ENCODE measurements at places on chromosomes 6 and 20.

GRCh38 chr6:100488244-100488643 is 23.5 kb upstream of the SIM1 start:
- no peak for DNase-seq

DNA sequence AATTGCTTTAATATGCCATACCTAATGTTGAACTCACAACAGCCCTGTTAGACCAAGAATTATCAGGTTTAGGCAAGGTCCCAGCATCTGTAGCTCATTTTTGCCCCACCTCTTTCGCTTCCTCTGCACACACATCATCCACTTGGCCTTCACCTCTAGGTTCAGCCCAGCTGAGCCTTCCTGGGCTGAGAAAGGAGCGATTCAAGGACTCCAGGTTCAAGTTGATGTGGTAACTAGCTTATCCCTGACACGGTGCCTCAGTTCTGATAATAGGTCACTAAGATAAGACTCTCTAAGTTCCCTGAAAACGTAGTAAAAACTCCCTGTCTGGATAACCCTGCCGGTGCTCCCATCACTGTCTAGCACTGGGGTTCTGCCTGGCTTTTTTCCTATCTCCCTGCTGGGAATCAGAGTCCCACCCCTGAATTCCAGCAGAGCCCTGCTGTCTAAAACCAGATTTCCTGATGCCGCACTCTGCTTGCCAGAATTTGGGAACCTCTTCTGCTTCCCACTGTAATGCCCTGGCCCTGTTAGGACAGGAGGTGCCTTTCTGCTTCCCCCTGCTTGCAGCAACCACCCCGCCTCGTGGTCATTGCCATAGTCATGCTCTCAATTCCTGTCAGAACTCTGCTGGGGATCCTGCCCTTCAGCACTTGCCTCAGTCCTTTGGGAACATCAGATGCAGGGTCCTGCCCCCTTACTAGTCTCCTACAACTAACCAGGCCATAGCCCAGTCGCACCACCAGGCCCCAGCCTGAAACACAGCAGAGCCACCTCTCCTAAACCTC is 47.6 kb downstream of the ALDH8A1 start:
- DNase-seq = no peak

DNA sequence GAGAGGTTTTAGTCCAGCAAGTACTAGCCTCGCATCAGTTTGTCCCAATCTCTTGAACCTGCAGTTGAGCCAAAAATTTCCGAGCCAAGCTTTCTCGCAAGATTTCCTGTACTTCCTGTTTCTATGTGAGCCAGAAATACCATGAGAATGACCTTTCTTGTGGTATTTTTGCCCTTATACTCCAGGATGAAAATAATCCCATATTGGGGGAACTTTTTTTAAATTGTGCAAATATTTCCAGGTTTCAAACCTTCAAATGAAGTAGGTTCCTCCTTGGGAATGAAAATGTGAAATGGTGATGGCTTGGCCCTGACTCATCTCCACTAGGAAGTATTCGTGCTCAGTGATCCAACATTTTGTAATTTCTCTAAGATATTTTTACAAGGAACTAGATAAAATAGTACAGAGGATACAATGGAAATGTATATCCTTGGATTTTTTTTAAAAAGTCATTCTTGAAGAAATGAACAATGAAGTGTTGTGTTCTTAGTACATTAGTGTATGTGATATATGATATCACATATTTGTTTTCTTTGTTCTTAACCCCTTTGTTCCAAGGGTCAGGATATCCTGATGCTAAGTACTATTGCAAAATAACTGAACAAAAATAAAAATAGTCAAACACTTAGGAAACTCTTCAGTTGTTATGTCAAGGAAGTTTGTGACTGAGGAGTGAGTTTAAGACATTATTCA is 184.0 kb downstream of the PDE7B start:
- no peak for DNase-seq

- peak; percentile 80 for DNase-seq
Observed at GRCh38 chr6:159540152-159540551, 152.9 kb downstream of the SOD2 start.

GRCh38 chr6:36976007-36976264 is 10.1 kb downstream of the MTCH1 start:
- no peak for DNase-seq

GRCh38 chr6:27650620-27651370 is 177.9 kb upstream of the ZNF184 start:
- peak; percentile 70 for DNase-seq

GRCh38 chr6:130838951-130839350 is 11.7 kb downstream of the SMLR1 start:
- no peak for DNase-seq

DNA sequence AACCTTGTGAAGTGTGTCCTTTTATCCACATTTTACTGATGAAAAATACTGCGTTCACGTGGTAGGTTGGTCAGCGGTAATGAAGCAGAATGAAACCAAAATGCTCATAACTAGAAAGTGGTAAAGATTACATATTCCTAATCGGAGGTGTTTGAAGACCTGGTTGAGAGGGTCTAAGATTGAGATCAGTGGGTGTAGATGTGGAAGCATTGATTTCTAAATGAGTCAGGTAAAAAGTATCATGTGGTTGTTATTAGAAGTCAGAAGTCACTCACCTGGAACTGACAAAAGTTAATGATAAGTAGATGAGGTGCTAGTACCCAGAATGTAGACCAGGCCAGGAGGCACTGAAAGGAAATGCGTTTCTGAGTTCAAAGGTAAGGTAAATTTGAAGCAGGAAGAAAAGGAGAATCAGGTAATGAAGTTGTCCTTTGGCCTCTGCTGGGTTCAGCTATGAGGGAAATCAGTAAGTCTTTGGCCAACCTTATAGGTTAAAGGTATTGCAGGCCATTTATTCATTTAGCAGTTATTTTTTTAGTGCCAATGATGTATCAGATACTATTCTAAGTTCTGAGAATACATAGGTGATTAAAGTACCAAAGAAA is 31.2 kb downstream of the FAM83B start:
- no peak for DNase-seq

GRCh38 chr6:141260627-141261015 is 872.1 kb upstream of the GJE1 start:
- no peak for DNase-seq

DNA sequence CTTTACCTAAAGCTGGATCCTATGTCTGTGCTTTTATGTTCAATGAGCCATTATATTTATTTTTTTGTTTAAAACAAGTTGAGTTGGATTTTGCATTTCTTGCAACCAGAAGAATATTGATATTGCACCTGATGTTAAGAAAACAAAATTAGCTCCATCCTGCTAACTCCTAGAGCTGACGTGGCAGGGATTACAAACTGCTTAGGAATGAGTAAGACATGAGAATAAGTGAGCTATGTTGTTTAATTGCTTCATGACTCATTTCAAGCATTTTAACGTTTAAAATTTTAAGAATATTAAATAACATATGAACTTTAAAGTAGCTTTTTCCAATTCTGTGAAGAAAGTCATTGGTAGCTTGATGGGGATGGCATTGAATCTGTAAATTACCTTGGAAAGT is 663.5 kb downstream of the EPM2A start:
- DNase-seq = no peak

- DNase-seq = no peak
Observed at GRCh38 chr6:15073344-15073789, 172.5 kb upstream of the JARID2 start.

DNA sequence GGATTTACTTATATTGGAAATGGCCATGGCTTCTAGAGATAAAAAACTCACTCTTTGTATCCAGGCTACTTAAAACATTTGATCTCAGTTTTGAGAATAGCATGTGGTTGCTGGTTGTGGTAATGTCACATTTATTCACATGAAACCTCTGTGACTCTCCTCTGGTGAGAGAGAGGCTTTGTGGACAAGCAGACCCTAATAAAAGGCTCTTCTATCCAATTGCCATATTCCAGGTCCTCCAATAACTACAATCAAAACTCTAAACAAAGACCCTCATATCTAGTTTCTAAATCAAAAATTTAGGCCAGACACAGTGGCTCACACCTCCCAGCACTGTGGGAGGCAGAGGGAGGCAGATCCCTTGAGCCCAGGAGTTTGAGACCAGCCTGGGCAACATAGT is 176.3 kb upstream of the LAMP5 start:
- no peak for DNase-seq

DNA sequence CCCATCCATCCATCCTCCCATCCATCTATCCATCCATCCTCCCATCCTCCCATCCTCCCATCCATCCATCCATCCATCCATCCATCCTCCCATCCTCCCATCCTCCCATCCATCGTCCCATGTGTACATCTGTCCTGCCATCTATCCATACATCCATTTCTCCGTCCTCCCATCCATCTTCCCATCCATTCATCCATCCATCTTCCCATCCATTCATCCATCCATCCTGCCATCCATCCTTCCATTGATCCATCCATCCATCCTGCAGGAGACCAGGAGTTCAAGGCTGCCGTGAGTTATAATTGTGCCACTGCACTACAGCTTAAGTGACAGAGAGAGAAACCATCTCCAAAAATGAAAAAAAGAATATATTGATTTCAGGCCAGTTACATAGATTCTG is 356.5 kb downstream of the CDH26 start:
- no peak for DNase-seq

GRCh38 chr20:51001430-51002265 is 21.3 kb downstream of the KCNG1 start:
- no peak for DNase-seq

GRCh38 chr6:87645080-87645479 is 55.1 kb downstream of the ORC3 start:
- no peak for DNase-seq

GRCh38 chr6:31096215-31096614 is 16.2 kb downstream of the C6orf15 start:
- no peak for DNase-seq

DNA sequence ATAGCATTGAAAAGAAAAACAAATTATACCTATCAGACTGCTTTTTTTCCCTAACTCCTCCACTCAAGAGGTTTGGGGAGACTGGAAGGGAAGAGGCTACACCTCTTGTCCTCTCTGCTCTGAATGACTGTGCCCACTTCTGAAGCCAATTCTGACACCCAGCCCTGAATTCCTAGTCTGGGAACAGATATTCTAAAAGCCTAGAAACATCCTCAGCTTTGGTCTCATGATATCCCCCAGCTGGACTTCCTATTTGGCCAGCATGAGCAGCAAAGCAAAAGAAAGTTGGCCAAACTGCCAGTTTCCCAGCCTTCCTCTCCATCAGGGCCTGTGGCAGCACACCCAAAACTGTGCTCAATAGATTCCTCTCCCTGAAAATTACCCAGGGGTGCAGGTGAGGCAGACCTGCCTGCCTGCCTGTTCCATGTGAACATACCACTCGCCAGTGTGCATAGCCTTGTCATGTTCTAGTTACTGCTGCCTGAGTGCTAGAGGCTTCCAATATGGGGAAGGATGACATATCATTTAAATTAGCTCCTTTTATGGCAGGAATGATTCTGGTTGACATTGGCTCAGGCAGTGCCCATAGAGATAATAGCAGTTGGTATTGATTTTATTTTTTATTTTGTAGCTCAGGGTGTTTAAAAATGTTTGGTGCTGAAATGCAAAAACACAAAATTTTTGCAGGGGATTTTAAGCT is 152.1 kb upstream of the RIN2 start:
- no peak for DNase-seq

DNA sequence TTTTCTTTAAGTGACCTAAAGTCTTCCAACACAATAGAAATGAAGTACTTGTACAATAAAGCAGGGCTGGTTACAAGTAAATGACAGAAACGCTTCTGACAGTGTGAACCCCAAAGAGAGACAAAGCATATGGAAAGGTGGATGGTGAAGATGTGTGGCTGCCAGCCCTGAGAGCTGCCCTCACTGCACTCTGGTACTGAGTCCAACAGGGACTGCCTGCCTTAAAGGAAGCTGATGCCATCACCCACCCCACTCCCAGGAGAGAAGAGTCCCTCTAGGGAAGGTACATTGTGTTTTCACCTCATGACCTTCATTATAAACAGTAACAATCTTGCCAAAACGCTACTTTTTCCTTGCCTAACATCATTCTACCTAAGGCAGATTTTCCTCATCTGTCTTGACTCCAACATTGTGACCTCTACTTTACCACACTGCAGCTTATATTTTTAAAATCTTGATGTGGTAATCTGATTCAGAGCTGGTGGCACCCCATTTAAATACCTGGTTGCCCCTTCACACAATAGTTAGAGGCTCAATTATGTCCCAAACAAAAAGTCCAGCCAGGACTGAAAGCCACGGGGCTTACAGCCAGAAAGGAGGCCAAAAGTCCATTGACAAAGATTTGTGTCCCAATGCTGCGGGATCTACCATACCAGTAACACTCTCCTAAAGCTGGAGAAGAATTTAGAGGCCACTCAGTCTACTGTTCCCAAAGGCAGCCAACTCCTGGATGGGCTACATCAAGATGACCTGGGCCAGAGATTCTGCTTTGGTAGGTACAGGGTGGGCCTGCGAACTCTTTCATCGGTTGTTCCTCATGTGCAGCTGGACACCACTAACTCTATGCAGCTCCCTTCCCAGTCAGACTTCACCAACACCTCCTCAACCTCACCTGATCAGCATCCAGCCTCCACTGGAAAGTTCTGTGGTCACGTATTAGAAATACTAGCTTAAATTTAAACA is 4.4 kb downstream of the APMAP start:
- DNase-seq = no peak

DNA sequence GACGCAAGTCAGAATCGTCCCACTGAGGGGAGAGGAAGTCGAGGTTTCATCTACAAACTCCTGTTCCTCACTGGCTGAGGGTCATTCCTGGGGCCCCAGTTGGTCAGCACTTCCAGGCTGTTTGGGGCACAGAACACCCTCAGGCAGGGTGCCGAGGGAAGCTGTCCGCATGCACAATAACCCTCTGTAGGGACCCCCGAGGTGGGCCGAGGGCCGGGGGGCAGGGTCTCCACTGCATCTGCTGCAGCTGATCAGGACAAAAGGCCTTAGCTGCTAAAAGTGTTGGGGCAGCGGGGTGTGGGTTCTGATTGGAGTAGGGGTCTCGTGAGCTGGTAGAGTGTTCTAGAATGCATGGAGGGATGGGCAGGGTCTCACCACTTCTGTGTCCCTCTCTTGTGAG is 125.1 kb downstream of the TOX2 start:
- DNase-seq = no peak

- DNase-seq = no peak
Observed at GRCh38 chr6:41040101-41040939, 1.3 kb upstream of the UNC5CL start.

- DNase-seq = no peak
Observed at GRCh38 chr6:1334684-1335083, 22.8 kb downstream of the FOXQ1 start.

DNA sequence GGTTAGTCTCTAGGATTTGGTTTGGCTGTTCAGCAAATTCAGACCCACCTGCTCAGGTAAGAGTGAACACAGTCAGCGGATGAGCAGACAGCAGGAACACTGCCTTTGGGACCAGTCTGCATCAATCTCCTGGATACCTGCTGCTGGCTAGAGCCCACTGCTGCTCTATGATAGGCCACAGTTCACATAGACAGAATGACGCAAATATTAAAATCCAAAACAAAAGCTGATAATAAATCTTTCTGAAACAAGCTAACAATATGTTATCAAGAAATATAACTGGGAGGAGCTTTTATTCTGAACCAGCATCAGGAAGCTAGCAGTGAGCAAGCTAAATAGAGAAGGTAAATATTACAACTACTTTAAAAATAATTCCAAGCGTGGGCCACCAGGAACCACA is at the start of gene TAAR1:
TSS of gene TAAR1 (minus strand) at position 101 of the 400 bp plus-strand sequence. CDS start 13,179 bp downstream, outside the sequence.
- DNase-seq = no peak

- no peak for DNase-seq
Observed at GRCh38 chr6:140956571-140957369, 1176.0 kb upstream of the GJE1 start.

GRCh38 chr6:88775866-88776571 is 187.4 kb downstream of the RNGTT start:
- DNase-seq = no peak

Data from HEK293T (cell line).